Heart right ventricle (tissue), 16 donors: ENCODE measurements at places on chromosomes 13 and 19. TPM values are rescaled to one million over a fixed set of nuclear protein-coding genes. Genes with fewer than 3 reads are reported as not detected.

The ZNF790 gene
- 9.7 TPM for total RNA-seq

The PSG3 gene
- not detected for total RNA-seq

The TEKTIP1 gene
- total RNA-seq = 0.87 TPM

The DHDH gene
- total RNA-seq = not detected

The DLL3 gene
- not detected for total RNA-seq

The ZNF787 gene
- 23.0 TPM for total RNA-seq

The SBSN gene
- total RNA-seq = not detected

The COL5A3 gene
- total RNA-seq = 5.6 TPM

DNA sequence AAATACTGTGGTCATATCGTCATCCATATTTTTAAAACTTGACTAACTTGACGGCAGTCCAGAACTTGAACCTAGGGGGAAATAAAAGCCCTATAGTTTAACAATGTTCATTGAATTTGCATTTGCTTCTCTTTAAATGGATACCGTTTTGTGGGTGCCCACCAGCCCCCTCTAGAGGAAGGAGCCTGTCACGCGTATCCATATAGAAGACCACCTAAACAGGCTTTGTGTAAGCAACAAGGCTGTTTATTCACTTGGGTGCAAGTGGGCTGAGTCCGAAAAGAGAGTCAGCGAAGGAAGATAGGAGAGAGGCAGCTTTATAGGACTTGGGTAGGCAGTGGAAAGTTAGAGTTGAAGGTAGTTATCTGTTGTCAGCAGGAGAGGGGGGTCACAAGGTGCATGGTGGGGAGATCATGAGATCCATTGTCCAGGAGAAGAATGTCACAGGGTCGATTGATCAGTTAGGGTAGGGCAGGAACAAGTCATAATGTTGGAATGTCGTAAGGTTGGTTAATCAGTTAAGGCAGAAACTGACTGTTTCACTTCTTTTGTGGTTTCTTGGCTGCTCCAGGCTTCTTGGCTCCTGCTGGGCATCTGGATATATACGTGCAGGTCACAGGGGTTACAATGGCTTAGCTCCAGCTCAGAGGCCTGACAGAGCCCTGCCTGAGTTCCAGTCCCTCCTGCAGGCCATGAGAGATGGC lies 42.5 kb upstream of the ANKRD10 start:
- H3K36me3 ChIP-seq = no peaks in the 10 kb centered on the region
- no peak overlapping the region for H3K27ac ChIP-seq
- DNase-seq = no peak
- H3K4me1 ChIP-seq = no peaks in the 10 kb centered on the region
- H3K4me3 ChIP-seq = no peak overlapping the region
- H3K27me3 ChIP-seq = no peaks in the 10 kb centered on the region

- no peaks in the 10 kb centered on the region for H3K36me3 ChIP-seq
- peaks cover 8% of the 10 kb centered on the region for H3K27me3 ChIP-seq
- no peak overlapping the region for H3K27ac ChIP-seq
- no peaks in the 10 kb centered on the region for H3K4me1 ChIP-seq
Observed at GRCh38 chr19:13574933-13575332, 68.7 kb upstream of the CACNA1A start.

- DNase-seq = no peak
- peak overlapping the region; percentile 96 for H3K27ac ChIP-seq
Observed at GRCh38 chr19:45785097-45785496, 2.8 kb upstream of the DMPK start.

- no peaks in the 10 kb centered on the region for H3K4me1 ChIP-seq
- no peak for DNase-seq
- no peaks in the 10 kb centered on the region for H3K27me3 ChIP-seq
Observed at GRCh38 chr13:62633448-62633847, 1217.8 kb upstream of the PCDH20 start.

- DNase-seq = no peak
- no peaks in the 10 kb centered on the region for H3K27me3 ChIP-seq
- no peaks in the 10 kb centered on the region for H3K36me3 ChIP-seq
- H3K4me1 ChIP-seq = peaks cover 3% of the 10 kb centered on the region
- H3K4me3 ChIP-seq = no peak overlapping the region
- no peak overlapping the region for H3K27ac ChIP-seq
Observed at GRCh38 chr13:52414963-52415362, 9.0 kb upstream of the THSD1 start.

- no peak overlapping the region for H3K4me3 ChIP-seq
- no peak for DNase-seq
- no peaks in the 10 kb centered on the region for H3K36me3 ChIP-seq
- H3K4me1 ChIP-seq = no peaks in the 10 kb centered on the region
- H3K27me3 ChIP-seq = peaks cover 73% of the 10 kb centered on the region
Observed at GRCh38 chr19:55353803-55354697, 469 bp downstream of the COX6B2 start.

DNA sequence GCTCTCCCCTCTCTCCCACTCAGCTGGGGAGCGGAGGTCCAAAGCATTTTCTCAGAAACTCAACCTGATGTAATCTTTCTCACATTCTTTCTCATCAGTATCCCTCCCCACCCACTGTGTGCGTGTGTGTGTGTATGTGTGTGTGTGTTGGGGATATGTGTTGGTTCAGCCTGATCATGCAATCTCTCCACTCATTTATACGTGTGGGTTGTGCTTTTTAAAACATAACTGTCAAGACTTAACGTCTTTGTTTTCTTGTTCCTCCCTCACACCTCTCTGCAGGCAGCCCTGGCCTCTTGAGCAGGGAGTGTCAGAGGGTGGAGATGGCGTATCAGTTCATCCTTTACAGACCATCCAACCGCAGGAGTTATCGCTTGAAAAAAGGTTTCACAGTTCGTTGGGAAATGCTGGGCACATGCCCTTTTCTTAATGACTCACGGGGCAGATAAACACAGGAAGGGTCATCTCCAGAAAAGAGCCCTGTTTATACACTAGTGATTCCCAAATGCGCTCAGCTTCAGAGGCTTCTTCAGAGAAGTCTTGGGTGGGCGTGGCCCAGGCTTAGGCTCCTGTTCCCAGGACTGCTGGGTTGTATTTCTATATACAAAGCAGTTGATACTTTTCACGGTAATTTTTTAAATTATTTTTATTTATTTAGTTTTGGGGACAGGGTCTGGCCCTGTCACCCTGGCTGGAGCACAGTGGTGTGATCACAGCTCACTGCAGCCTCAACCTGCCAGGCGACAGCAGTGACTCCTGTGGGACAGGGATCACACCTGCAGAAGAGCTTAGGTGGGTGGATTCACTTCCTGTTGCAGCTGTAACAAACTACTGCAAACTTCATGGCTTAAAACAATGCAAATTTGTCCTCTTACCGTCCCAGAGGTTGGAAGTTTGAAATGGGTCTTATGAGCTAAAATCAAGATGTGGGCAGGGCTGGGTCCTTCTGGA lies 60.3 kb downstream of the CCDC70 start:
- DNase-seq = no peak
- no peaks in the 10 kb centered on the region for H3K36me3 ChIP-seq
- no peak overlapping the region for H3K27ac ChIP-seq
- H3K4me1 ChIP-seq = peaks cover under 1% of the 10 kb centered on the region
- H3K4me3 ChIP-seq = no peak overlapping the region

DNA sequence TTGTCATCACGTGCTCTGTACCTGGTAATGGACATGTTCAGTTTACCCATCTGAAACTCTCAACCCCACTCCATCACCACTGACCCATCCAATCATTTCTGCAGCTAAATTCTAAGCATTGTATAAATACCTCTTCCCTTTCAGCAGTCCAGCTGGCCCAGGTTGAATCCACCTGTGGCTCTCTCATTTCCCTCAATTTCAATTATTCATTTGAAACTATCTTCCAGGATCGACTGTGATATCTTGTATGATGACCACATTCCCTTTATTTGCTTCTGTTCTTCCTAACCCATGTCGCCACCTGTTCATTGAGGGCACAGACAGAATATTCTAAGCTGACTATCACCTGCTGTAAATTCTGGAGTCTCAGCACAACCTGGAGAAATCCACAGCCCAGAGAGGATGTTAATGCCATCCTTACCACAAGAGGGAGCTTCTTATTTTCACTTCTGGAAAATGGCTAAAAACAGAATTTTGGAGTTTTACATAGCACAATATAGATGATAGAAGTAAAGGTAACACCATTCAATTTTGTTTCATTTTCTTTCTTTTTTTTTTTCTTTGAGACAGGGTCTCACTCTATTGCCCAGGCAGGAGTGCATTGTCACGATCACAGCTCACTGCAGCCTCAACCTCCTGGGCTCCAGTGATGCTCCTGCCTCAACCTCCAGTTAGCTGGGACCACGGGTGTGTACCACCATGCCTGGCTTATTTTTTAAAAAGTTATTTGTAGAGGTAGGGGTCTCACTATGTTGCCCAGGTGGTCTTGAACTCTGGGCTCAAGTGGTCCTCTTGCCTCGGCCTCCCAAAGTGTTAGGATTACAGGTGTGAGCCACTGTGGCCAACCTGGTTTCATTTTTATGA lies 38.6 kb downstream of the ZNF823 start:
- H3K4me3 ChIP-seq = no peak overlapping the region
- no peak for DNase-seq
- H3K36me3 ChIP-seq = no peaks in the 10 kb centered on the region
- H3K27ac ChIP-seq = no peak overlapping the region

- H3K27ac ChIP-seq = no peak overlapping the region
- H3K4me3 ChIP-seq = no peak overlapping the region
- H3K27me3 ChIP-seq = no peaks in the 10 kb centered on the region
- no peaks in the 10 kb centered on the region for H3K36me3 ChIP-seq
- no peak for DNase-seq
- no peaks in the 10 kb centered on the region for H3K4me1 ChIP-seq
Observed at GRCh38 chr13:49655906-49656305, 27.6 kb downstream of the ARL11 start.

DNA sequence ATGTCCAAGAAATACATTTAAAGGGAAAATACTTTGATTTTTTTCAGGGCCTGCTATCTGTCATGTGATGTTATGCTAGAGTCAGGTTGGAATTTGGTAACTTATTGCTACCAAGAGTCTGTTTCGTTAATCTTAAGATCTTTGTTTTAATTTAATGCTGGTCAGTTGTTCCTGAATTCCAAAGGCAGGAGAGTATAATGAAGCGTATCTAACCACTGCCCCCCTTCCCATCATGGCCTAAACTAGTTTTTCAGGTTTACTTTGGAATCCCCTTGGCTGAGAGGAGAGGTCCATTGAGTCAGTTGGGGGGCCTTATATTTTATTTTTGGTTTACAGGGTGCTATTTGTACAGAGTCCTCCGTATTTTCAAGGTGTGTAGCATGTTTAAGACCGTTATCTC lies 116.3 kb upstream of the SLC7A1 start:
- DNase-seq = no peak
- H3K4me1 ChIP-seq = no peaks in the 10 kb centered on the region
- H3K4me3 ChIP-seq = no peak overlapping the region

DNA sequence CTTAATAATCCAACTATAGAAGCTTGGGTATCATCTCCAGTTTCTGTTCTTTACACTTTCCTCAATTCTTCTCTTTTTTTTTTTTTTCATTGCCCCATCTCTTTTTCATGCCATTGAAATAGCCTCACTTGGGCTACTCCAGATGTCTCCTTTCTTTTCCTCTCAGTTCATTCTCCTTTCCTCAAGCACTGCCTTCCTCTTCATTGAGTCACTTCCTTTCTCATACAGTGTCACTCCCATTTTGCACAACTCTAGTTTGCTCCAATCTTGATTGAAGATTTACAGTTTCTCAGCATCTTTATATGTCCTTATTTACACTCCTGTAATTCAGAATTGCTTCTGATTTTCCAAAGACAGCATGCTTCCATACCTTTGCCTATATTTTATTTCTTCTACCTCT lies 61.3 kb downstream of the IPO5 start:
- peaks cover 98% of the 10 kb centered on the region for H3K36me3 ChIP-seq
- H3K27ac ChIP-seq = no peak overlapping the region
- DNase-seq = no peak
- no peak overlapping the region for H3K4me3 ChIP-seq

DNA sequence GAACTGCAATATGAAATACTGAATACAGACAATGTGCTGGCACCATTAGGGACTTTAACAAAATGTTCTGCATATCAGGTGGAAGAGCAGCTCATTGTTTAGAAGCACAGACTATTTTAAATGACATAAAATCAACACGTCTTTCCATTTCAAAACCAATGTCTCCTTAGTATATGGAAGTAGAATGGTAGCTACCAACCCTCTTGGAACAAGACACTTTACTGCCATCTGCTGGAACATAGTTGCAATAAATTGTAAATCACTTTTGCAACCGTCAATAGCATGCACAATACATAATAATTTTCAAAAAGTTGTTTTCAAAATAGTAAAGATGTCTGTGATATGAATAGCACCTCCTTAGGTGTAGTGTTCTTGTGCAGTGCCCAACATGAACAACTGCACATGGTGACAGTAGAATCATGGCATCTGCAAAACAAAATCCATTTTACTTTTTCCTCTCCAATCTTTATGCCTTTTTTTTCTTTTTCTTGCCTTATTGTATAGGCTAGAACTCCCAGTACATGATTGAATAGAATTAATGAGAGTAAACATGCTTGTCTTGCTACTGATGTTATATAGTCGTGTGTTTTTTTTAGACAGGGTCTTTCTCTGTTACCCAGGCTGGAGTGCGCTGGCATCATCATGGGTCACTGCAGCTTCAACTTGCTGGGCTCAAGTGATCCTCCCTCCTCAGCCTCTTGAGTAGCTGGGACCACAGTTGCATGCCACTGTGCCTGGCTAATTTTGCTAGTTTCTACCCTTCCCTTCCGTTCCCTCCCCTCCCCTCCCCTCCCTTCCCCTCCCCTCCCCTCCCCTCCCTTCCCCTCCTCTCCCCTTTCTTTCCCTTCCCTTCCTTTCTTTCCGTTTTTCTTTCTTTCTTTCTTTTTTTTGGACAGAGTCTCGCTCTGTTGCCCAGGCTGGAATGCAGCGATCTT lies 7.8 kb upstream of the LYPD5 start:
- no peaks in the 10 kb centered on the region for H3K27me3 ChIP-seq
- H3K36me3 ChIP-seq = no peaks in the 10 kb centered on the region
- H3K4me3 ChIP-seq = no peak overlapping the region
- no peak overlapping the region for H3K27ac ChIP-seq
- H3K4me1 ChIP-seq = no peaks in the 10 kb centered on the region

- H3K36me3 ChIP-seq = no peaks in the 10 kb centered on the region
- H3K27me3 ChIP-seq = no peaks in the 10 kb centered on the region
- H3K27ac ChIP-seq = peak overlapping the region; percentile 73
Observed at GRCh38 chr13:114131583-114132418, 622 bp downstream of the RASA3 start.

GRCh38 chr19:28494461-28494860 lies 718.5 kb downstream of the UQCRFS1 start:
- no peak overlapping the region for H3K4me3 ChIP-seq
- H3K27me3 ChIP-seq = no peaks in the 10 kb centered on the region
- no peak overlapping the region for H3K27ac ChIP-seq
- H3K4me1 ChIP-seq = no peaks in the 10 kb centered on the region

- H3K36me3 ChIP-seq = no peaks in the 10 kb centered on the region
- no peak overlapping the region for H3K4me3 ChIP-seq
- no peak overlapping the region for H3K27ac ChIP-seq
- no peak for DNase-seq
Observed at GRCh38 chr13:25803641-25804040, 248.2 kb downstream of the SHISA2 start.
